ENCODE measurements at places on chromosomes 7 and 10.

- no peak for DNase-seq
Observed at GRCh38 chr7:151924508-151924907, 31.7 kb upstream of the GALNTL5 start.

GRCh38 chr7:131027287-131027773 is 293.3 kb upstream of the KLF14 start:
- peak; percentile 81 for DNase-seq

DNA sequence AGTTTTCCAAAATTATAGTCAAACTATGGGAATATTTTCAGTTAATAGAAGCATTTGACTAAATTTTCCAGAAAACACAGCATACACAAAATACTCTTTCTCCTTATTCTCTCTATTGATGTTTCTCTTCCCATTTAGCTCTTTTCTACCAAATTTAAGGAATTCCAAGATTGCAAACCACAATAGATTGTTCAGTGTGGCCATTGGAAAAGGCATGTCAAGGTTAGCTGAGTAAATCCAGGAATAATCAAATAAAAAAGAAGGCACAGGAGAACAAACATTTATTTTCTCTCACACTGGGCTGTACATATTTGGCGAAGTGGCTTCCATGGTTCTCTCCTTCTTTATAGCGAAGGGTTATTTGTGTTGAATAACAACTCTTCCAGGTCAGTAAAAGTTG is 117.3 kb downstream of the THSD7A start:
- no peak for DNase-seq

DNA sequence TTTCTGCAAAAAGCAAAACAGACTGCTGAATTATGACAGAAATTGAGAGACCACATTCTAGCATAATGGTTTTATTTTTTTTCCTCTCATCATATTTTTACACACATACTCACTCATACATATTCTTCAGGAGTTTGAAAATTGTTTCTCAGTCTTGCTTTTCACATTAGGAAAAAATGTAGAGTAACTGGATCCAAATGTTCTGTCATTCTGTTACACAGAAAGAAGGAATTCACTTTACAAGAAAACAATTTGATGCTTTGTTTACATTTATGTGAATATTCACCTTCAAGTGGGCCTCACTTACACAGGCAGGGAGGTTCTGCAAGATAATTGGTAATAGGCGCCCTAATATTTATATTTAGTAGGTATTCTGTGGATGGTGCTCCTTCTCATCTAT is 82.0 kb downstream of the ARL4A start:
- DNase-seq = no peak

DNA sequence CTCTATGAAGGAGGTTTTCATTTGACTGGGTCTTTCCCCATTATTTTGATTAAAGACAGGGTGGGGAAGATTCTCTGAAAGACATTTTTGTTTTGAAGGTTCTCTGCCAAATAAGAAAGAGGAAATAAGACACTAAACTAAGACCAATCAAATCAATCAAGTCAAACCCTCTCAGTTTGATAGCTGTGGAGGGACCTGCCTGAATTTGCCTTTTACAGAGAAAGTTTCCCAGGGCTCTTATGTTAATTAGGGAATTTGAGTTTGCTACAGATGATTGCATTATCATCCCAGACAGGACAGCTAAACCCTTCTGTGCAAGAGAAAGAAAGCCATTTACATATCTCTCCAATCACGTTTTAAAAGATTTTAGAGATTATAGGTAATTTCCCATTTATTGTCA is 80.0 kb downstream of the CSTF2T start:
- DNase-seq = no peak

DNA sequence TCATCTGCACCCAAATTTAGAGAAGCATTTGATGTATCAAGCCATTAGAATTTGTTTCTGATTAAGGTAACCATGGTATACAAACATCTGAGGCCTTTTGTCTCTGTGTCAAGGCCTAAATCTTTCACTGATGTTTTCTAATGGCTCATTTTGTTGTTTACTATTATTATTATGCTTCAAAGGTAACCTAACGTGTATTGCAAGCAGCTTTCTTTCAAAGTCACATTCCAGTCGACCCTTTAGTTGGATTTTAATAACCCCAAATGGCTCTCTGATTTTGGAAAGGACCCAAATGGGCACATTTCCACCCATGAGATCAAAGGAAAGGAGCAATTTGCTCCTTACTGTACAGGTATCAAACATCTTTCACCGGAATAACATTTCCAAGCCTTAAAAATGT is 46.7 kb upstream of the WNT16 start:
- DNase-seq = no peak

GRCh38 chr7:104968648-104969047 is 45.4 kb upstream of the KMT2E start:
- DNase-seq = no peak

DNA sequence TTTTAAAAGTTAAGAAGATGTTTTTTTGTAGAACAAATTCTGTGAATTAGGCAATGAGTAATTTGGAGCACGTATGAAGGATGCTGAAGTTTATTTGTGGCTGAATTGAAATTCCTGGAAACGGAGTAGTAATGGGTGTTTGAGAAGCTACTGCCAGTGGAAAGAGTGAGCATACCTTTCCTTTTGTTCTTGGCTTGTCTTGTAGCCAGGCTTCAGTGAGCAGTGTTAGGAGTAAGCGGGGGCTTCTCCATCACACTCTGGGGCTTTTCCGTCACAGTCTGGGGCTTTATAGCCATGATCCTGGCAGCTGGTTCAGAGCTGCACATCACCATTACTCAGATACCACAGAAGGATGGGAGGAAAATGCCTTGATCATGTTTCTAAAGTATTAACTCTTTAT is 32.3 kb downstream of the GARS1 start:
- no peak for DNase-seq

DNA sequence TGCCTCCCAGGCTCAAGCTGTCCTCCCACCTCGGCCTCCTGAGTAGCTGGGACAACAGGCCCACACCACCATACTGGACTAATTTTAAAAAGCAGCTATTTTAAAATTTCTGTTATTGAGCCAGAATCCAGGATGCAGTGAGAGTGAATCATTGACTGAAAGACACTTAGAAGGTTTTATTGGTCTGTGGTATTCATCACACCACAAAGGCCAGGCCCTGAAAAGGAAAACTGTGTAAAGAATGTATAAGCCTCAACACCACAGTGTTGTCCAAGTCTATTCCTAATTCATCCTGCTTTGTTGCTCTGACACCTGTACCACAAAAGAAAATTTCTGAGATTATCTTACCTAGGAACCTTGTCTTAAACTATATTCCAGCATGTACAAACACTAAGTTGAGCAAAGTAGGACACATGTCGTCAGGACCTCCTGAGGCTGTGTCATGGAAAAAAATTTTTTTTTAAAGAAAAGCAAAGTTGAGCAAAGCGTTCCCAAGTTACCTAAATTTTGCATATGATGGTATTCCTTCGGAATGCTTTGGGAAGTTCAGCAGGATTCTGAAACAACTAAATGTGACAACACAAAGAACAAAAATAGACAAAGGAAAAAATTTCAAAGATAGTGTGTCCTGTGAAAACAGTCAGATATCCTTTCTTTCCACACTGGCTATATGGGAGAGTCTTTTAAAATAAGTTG is 129.6 kb upstream of the MKLN1 start:
- no peak for DNase-seq

- DNase-seq = no peak
Observed at GRCh38 chr7:122791959-122792545, 89.3 kb upstream of the RNF148 start.

GRCh38 chr7:91280604-91281003 is 16.4 kb downstream of the FZD1 start:
- no peak for DNase-seq

GRCh38 chr10:87752566-87752965 is 65.5 kb downstream of the ATAD1 start:
- no peak for DNase-seq

DNA sequence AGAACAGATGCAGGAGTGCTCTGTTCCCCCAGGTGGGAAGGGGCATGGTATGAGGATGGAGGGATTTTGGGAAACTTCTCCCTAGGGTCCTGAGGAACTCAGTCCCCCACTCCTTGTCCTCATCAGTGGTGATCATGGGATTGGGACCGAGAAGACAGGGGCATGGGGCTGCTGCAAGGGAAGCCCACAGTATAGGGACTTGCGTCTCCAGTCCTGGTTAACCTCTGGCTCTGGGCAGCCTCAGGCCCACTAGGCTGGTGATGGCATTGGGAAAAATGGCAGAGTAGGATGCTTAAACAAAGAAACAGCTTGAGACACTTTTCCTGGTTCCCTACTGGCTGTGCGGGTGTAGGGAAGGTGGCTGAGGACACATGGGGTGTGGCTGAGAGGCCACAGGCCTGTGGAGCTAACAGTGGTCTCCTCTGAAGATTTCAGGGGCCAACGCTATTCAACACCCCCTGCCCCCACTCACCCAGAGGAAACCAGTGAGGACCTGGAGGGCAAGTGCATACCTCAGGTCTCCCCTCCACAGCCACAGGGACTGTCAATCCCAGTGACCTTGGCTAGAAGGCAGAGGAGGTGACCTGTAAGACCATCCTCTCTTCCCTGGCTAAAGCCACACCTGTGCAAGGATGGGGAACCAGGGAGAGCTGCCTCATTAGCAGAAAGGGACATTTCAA is 261.3 kb downstream of the CCSER2 start:
- no peak for DNase-seq

- DNase-seq = no peak
Observed at GRCh38 chr7:64114791-64115190, 69.6 kb downstream of the ZNF727 start.

DNA sequence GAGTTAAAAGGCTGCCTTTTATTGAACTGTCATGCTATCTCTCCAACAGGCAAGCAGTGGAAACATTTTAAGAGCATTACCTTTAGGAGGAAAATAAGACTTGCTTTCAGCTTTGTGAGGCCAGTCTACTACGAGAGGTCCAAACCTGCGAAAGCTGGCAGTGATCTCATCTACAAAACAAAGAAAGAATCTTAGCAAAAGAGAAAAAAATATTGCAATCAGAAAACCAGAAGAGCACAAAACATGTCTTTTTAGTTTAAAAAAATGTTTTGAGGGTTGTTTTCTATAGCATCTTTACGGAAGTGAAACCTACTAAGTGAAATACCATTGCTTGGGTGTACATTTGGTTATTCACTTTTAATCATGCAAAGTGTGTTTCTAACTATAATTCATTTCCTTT is 147.9 kb downstream of the CPEB3 start:
- no peak for DNase-seq
